Inflammatory macrophage treated with lipopolysaccharide for 1 hour (primary cell): ENCODE measurements at places on chromosomes 5 and 9.

DNA sequence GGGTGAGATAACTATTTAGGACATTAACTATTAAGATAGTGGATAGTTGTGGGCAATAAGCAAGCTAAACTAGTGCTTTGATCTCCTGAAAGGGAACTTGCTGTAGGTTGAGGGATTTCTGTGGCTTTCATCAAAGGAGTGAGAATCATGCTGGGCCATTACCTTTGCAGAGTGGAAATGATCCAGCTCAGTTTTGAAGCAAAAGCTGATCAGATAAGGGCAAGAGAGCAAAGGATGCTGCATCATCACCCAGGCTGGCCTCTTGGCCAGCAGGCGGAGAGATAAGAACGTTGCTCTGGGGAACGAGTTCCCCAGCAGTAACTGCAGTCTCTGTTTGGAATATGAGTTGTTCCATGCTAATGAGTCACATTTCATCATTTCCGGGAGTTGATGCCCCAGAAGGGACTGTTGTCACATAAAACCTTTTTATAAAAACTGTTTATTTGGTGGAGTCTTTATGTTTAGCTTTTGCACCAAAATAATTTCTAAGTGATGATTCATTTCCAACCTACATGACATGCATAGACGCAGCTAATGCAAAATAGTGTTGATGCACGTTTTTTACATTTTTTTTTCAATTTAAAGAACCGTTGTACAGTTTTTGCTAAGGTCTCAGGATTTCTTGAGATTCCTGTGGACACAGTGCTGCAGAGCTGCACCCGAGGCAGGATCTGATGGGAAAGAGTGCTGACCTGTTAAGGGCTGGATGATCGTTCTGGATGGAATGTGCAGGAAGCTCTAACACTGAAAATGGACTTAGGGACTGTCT is 99.3 kb downstream of the ACTBL2 start:
- DNase-seq = no peak

DNA sequence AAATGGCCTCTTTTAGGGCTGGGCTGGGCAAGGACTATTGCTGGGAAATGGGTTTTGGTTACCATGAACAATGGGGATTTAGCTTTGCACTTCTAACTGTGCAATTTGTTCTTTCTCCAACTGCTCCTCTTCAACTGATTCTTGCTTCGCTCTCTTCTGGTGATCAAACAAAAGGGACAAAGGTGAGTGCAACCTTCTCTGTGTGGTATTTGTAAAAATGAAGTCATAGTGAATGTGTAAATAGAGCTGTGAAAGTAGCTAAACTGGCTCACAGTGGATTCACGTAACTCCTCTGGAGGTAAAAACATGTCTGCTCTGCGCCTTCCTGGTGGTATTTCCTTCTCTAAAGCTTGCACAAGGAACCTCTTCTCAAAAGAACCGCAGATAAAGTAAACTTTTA is 20.9 kb upstream of the SPINK14 start:
- DNase-seq = no peak

DNA sequence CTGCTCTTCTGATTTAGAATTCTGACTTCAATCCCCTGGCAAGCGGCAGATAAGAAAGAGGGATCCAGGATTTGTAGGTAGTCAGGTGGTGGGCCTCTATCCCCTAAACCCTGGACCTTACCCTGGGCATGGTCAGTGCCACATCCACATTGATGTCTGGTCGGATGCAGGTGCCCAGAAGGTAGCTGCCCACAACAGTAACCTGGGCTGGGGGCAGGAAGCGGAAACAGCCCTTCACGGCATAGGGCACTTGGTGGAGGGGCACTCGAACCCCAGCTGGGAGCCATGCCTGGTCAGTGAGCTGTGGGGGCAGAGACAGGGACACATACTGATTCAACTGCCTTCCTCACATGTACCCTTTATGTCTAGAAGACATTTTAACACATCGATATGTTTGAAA is 3.8 kb downstream of the NOL6 start:
- no peak for DNase-seq

- no peak for DNase-seq
Observed at GRCh38 chr5:35218981-35219380, 11.3 kb downstream of the PRLR start.

GRCh38 chr9:112020680-112021596 is 124.3 kb downstream of the UGCG start:
- no peak for DNase-seq

DNA sequence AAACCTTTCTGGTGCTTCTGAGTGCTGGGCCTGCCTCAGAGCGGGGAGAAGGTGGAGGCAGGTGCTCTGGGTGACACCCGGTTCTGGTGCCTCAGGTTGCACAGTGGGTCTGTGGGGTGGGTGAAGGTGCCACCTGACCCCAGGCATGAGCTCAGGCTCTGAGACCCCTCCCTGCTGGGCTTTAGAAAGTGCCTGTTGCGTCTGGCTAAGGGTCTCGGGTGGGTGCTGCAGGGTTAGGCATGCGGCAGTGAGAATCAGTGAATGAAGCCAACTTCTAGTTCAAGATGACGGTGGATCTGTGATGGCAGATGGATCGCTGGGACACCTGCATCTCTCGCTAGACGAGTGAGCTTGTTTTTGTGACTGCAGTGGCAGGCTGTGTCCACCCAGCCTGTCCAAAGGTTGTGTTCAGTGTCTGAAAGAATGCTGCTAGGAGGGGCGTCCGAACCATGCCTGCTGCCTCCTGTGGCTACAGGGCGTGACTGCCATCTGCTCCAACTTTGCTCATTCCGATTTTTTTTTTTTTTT is 5.0 kb downstream of the SQSTM1 start:
- no peak for DNase-seq

- no peak for DNase-seq
Observed at GRCh38 chr5:134459491-134459890, 47.8 kb upstream of the CDKN2AIPNL start.
